ENCODE measurements at places on chromosomes 12 and 14. TPM values are rescaled to one million over a fixed set of nuclear protein-coding genes. Genes with fewer than 3 reads are reported as not detected.

DNA sequence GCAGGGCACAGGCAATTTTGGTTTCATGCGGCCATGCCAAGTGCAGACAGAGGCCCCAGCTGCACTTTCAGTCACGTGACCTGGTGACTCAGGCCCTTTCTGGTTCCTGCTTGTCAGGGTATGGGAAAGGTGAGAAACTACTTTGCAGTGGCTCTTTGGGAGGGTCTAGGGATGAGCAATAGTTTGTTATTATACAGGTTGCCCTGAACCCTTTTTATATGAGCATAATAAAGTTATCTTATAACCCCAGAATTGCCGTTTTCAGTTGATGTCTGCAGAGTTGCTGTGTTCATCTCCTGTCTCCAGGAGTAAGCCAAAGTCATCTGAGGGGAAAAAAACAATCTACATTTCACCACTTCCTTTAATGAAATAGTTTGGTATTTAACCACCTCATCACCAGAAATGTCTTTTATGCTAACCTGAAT is 30.9 kb upstream of the EMP1 start:
- no peak for DNase-seq

- DNase-seq, result no peak
Observed at GRCh38 chr12:43636725-43637463, 84.9 kb upstream of the ADAMTS20 start.

- DNase-seq, result no peak
Observed at GRCh38 chr12:76914102-76914859, 35.5 kb upstream of the CSRP2 start.

- no peak for DNase-seq
Observed at GRCh38 chr14:105844810-105845724, 318.7 kb downstream of the TMEM121 start.

DNA sequence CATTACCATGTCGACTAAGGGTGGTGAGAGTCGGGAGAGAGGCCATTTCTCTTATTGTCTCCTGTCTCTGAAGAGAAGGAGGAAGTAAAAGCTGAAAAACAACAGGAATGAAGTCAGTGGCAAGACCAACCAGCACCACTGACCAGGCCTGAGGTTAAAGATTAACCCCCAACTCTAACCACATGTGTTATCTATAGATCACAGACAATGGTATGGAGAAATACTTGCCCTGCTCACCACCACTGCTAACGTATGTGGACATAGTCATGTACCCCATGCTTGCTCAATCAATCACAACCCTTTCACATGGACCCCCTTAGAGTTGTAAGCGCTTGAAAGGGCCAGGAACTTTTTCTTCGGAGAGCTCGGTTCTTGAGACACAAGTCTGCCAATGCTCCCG is 690.9 kb upstream of the LMO3 start:
- DNase-seq, result no peak

- DNase-seq, result no peak
Observed at GRCh38 chr12:56420411-56420810, 28.8 kb downstream of the TIMELESS start.

- no peak for DNase-seq
Observed at GRCh38 chr12:49346659-49347310, at the start of gene DNAJC22. Gene DNAJC22, plus strand, starts transcription at chr12:49346888. Its CDS starts 1,985 bp downstream, at chr12:49348873.

GRCh38 chr14:36524874-36525745 is 5.1 kb upstream of the NKX2-1 start:
- no peak for DNase-seq

- DNase-seq, result no peak
Observed at GRCh38 chr12:83826112-83826511, 1086.5 kb downstream of the SLC6A15 start.

DNA sequence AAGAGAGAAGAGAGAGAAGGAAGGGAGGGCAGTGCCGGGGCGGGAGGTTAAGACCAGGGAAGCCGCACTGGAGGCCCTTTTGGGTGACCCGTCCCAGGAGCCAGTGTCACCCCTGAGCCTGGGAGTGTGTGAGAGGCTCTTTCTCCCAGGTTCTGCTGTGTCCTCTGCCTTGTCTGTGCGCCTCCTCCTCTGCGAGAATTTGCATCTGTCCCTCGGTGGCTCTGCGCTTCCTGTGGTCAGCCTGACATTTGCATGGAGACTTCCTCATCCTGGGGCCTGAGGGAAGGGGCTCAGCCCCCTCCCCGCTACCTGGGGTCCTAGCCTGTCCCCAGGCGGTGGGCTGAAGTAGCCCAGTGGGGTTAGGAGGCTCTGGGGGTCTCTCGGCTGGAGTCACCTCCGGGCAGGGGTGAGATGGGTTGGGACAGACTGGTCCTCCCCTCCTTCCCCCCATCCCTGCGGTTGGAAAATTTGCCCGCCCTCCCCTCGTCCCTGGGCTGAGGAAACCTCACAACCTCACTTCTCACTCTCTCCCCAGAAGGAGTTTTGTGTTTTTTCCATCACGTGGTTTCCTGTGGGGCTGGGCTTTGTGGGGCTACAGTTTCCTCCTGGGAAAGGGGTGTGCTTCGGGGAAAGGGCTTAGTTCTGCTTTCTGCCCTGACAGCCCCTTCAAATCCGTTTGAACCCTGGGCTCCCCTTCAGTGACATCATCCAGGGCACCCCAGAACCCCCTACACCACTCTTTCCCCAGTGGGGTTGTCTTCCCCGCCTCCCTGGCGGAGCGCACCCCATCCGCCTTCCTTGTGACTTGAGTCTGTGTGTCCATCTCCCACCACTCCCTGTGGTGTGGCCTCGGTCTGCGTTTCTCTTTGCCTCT is 2.5 kb downstream of the PTPN6 start:
- peak; percentile 80 for DNase-seq

DNA sequence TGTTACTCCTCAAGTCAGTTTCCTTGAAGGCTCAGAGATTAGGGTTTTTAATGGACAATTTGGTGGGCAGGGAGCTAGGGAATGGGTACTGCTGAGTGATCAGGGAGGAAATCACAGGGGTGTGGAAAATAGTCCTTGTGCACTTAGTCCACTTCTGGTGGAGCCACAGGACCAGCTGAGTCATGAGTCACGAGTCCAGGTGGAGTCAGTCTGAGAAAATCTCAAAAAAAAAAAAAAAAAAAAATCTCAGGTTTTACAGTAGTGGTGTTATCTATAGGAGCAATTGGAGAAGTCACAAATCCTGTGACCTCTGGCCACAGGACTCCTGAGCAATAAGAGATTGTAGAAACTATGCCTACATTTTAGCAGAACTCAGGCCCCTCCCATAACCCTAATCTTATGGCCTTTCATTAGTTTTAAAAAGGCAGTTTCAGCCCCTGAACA is 28.2 kb upstream of the AMN1 start:
- no peak for DNase-seq

- no peak for DNase-seq
Observed at GRCh38 chr12:51822261-51822616, 26.3 kb downstream of the FIGNL2 start.

DNA sequence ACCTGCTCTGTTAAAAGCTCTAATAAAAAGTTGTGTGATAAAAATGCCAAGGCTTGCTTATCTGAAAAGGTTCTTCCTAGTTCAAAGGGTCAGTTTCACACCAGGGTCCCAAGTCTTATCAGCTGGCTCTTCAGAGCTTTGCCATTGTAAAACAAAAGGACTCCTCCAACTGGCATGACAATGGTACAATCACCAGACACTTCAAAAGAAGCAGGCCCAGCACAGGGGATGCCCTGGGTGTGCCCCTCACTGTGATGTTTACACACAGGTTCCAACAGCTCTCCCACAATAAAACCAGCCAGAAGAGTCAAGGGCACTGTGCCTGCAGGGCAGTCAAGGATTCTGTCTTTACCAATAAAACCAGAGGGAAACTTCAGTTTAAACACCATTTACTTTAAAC is 78.7 kb downstream of the PRICKLE1 start:
- DNase-seq, result no peak

GRCh38 chr14:102071283-102071998 is 15.4 kb downstream of the HSP90AA1 start:
- no peak for DNase-seq

GRCh38 chr12:109890620-109891170 is 9.4 kb upstream of the TCHP start:
- DNase-seq, result no peak

DNA sequence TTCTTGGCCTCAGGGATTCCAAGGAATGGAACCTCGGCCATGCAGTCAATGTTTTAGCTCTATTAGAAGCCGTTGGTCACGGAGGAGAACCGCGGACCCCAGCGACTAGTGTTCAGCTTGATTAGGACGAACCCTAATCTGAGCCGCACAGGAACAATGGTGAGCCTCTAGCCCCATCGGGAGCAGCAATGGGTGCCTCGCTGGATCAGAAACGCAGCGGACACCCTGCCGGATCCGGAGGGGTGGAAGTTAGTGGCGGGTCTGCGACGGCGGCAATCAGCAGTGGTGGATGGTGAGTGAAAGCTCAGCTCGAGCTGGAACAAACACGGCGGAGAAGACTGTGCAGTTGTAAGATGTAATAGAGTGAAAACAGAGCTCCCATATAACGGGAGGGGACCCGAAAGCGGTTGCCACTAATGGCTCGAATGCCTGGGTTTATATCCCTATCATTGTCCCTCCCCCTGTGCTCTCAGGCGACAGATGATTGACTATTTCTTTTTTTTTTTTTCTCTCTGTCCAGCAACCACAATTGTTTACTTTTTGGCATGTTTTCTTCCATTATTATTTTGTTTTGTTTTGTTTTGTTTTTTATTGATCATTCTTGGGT is 127.7 kb downstream of the ZNF664 start:
- no peak for DNase-seq

DNA sequence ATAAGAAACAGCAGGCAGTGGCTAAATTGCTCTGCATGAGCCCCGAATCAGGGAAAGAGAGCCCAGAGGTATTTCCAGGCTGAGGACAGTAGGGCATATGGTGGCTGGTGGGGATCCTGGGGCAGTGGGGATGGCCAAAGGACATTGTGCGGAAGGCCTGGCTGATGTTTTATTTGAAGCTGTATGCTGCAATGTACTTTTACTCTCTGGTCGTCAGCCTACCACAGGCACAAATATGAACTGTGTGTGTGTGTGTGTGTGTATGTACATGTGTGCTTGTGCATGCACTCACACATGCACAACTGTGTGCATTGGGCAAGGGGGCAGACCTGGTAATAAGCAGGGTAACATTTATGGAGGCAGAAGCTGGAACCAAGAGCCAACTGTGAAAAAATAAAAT is 74.7 kb upstream of the GZMB start:
- no peak for DNase-seq

GRCh38 chr14:98721061-98721460 is 550.9 kb downstream of the BCL11B start:
- no peak for DNase-seq

DNA sequence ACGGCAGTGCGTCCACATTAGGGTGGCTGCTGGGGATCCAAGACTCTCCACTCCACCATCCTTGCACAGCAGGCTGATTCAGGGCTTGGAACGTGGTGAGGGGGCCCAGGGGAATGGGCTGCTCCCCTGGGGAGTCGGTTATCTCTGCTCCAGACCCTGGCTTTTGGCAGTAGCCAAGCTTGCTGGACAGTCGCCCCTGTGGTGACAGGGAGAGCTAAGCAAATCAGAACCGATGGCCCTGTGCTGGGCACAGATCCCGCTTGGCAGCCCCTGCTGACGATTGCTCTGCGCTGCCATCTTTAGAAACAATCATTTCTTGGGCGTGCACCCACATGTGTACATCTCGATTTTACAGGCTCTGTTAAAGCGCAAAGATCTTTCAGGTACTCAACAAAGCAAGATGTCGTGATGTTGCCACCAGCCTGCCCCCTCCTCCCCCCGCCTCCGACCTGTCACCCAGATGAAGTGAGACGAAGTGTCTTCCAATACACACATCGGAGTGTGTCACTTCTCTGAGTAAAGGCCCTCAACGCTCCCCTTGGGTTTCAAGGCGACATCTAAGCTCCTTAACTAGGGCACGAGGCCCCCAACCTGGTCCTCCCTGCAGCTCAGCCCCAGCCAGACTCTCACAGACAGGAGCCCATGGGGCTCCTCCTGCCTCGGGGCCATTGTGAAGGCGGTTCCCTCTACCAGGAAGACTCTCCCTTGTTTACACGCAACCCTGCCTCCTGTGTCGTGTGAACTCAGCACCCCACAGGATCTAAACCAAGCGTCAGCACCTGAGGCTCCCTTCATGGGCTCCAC is 55.6 kb downstream of the PITPNM2 start:
- no peak for DNase-seq

DNA sequence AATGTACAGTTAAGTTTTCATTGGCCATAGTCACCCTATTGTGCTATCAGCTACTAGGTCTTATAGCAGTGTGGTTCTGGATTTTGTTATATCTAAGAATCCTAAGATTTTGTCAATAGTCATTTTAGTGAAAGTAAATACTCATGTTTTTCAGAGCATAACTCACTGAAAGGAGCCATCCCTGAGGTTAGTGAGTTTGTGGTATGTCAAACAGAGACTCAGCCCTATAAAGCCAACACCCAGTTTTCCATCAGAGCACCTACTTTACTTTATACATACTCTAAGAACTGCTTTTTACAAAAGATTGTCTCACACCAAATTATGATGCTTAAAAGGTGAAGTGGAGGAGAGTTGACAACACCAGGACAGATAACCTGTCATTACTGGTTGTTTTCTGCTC is 686.3 kb upstream of the LRFN5 start:
- no peak for DNase-seq

DIO3 gene
- 5.4 TPM for polyA plus RNA-seq

SYNE3 gene
- polyA plus RNA-seq, result 9.9 TPM

FAM90A1 gene
- 1.1 TPM for polyA plus RNA-seq

RHEBL1 gene
- 1.3 TPM for polyA plus RNA-seq

EFCAB11 gene
- 19.9 TPM for polyA plus RNA-seq

MYO1H gene
- polyA plus RNA-seq, result 0.09 TPM

GALNT8 gene
- 5.5 TPM for polyA plus RNA-seq
